CD4-positive, alpha-beta T cell treated with Interleukin-17A for 4 hours (primary cell): ENCODE measurements at places on chromosomes 2 and 18.
A peak's percentile ranks its signal among the peaks of the same experiment; 100 is the strongest.

- DNase-seq = no peak
These were observed 74.2 kb downstream of the NCAPH start for GRCh38 chr2:96409820-96410164.

DNA sequence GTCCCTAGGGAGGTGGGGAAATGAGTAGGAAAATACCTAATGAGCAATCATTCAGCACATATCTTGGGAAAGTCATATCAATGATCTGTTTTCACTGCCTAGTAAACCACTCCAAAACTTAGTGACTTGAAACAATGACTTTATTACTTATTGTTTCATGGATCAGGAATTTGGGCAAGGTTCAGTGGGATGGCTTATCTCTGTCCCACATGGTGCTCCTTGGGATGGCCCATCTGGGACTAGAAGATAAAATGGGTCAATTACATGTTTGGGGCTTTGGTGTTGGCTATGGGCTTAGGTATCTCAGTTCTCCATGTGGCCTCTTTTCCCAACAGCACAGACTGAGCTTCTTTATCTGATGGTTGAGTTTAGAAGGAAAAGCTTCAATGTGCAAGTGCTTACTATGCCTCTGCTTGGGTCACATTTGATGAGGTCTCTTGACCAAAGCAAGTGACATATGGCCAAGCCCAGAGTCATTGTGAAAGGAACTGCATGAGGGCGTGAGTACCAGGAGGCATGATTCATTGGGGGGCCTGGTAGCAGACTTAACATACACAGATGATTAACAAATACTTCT is 218.1 kb upstream of the TNP1 start:
- no peak for DNase-seq

- no peak for DNase-seq
These were observed 68.6 kb downstream of the ZC3H6 start for GRCh38 chr2:112343827-112344585.

DNA sequence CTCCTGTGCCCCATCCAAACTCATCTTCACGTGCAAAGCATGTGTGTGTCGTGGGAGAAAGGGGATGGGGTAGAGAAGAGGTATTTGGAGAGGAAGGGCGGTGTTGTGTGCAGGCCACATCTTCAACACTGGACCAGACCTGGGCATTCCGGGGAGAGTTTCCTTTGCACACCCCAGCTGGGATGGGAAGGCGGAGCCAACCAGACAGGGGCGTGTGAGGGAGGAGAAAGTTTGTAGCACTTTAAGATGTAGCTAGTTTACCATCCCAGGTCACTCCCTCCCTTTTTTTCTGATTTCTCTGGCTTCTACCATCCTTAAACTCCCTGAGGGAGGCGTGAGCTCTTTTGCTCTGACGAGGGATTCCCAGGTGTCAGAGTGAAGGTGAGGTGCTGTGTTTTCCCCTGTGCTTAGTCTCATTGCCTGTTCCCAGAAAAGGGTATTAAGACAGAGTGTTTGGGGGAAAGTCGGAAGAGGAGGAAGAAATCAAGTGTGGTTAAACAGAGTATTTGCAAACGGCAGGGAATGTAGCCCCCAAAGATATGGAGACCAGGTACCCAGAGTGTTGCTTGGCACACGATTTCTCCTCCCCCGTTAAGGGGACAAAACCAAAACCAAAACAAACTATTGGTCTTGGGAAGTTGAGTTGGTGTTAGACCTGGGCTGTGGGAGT is 1.6 kb downstream of the SETBP1 start:
- no peak for DNase-seq

- DNase-seq = no peak
These were observed 215.1 kb downstream of the EIPR1 start for GRCh38 chr2:3162442-3163077.

DNA sequence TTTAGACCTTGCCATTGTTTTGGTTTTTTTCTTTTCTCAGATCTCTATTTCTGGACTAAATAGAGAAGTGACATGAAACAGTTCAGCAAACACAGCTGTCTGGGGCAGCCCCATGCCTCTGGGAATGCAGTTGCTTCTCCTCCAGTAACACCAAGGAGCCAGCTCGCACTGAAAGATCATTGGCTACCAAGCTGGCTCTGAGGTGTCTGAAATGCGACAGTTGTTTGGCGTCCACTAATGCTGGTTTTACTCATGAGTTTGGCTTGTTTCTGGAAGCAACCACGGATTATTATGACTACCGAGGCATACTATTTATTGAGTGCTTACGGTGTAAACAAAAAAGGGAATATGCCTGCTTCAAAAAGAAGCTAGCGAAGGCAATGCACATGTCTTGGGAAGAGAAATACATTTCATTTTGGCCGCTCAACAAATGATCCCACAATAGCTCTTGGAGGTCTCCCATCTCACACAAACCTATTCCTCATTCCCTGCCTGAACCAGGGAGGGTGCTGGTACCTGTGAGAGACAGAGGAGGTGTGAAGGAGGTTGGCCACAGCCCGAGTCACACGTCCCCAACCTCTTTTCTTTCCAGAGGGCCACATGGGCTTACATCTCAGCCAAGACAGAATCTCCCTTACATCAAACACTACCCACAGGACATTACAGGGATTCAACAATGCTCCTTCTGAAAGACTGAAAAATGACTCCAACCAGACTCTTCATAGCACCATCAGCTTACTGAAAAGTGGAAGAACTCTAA is 37.5 kb upstream of the NEB start:
- DNase-seq = no peak

GRCh38 chr2:192148241-192148619 is 46.5 kb downstream of the TMEFF2 start:
- DNase-seq = no peak

GRCh38 chr2:64488050-64488974 is 34.4 kb downstream of the LGALSL start:
- peak; percentile 87 for DNase-seq

GRCh38 chr2:97750017-97750416 is 36.6 kb downstream of the ZAP70 start:
- no peak for DNase-seq

- peak; percentile 60 for DNase-seq
These were observed 583 bp downstream of the CERS6 start for GRCh38 chr2:168456521-168457189.

DNA sequence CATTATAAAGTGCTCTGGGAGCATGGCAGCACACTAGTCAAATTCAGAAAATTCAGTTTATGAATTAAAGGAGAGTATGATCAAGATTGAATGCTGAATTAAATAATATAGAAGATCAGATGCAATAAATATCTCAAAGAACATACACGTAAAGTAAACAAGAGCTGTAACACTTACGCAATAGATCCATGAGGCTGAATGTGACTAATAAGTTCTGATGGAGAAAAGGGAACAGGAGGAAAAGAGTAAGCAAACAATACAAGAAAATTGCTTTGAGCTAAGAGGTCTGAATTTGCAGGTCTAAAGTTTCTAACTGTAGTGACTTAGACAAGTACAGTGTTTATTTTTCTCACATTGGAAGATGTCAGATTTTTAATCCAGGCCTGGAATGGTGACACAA is 646.7 kb upstream of the ZNF804A start:
- no peak for DNase-seq

DNA sequence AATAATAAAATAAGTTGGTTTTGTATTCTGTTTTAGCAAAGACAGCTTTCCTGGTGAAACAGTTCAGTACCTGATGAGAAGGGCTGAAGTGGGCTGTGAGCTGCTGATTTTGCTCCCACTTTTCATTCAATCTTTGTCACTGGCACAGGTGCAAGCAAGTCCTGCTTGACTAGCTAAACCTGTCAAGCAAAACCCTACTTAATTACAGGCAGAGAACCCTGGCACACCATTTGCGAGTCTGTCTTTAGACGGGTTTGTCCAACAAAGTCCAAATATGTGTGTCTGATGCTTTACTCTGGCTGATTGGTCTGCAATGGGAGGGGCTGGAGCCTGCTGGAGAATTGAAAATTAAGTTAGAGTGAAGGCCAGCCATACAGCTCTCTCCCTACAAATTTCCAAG is 267.2 kb downstream of the EPHA4 start:
- DNase-seq = no peak

- DNase-seq = no peak
These were observed 109.1 kb downstream of the CPO start for GRCh38 chr2:207048416-207048815.

DNA sequence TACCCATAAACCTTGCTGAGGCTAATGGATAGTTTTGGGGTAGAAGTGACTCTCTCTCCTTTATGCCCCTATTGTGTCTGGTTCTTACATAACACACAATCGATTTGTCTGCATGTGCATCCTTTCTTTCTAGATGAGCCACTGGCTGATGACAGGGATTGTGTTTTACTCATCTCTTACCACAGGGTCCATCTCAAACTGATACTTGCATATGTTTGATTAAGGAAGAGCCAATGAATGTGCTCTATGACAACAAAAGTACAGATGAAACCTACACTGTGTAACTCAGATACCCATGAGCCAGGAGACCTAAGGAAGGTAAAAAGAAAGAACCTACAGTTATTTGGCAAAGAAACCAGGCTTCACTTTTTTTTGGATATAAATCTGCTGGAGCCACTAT is 13.2 kb upstream of the BZW1 start:
- DNase-seq = no peak

GRCh38 chr2:207674826-207675225 is 36.6 kb upstream of the CCNYL1 start:
- DNase-seq = no peak

DNA sequence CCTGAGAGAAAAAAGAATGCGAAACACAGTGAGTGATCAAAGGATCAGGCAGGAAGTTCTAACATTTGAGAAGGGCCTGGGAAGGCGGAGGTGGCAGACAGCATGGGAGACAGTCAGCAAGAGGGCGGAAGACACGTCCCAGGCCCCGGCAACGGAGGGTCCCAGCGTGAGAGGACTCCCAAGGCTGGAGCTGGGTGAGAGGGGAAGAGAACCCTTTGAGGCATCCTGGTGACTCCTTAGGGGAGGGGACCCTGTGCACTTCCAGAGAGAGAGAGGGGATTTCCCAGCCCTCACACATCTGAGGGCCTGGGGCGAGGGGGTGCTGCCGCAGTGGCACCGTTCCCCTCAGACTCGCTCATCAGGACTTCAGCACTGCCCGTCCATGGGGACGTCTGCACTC is 133.4 kb downstream of the RTP5 start:
- peak; percentile 57 for DNase-seq

GRCh38 chr2:134592377-134592776 is 126.4 kb downstream of the TMEM163 start:
- DNase-seq = no peak

DNA sequence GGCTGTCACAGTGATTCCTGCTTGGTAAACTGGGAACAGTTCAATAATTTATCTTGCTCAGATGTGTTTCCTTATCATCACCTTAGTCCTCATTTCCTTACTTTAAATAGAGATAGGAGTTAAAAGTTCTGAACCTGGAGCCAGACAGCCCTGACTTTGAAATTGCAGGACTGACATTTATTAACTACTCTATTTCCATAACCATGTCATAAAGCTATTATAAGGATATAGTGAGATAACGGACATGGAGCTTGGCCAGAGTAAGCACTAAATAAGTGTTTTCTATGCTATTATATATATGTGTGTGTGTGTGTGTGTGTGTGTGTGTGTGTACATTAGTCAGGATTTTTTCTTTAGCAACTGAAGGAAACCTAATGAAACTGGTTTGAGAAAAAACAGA is 13.1 kb downstream of the NT5DC4 start:
- DNase-seq = no peak

- DNase-seq = no peak
These were observed 11.1 kb downstream of the COLEC11 start for GRCh38 chr2:3606028-3606369.

- no peak for DNase-seq
These were observed 459.7 kb downstream of the LRATD1 start for GRCh38 chr2:15092181-15092580.
